Stimulated activated CD4-positive, alpha-beta T cell treated with anti-CD3 and anti-CD28 coated beads, Interleukin-1b, Interleukin-23, amount 100 ng/mL, for 4 hours (primary cell): ENCODE measurements at places on chromosomes 5 and 9.

- DNase-seq, result no peak
These were observed 81.4 kb downstream of the TTC39B start for GRCh38 chr9:15225564-15226126.

- no peak for DNase-seq
These were observed 388.9 kb downstream of the NR2F1-AS1 start for GRCh38 chr5:93192087-93192486.

DNA sequence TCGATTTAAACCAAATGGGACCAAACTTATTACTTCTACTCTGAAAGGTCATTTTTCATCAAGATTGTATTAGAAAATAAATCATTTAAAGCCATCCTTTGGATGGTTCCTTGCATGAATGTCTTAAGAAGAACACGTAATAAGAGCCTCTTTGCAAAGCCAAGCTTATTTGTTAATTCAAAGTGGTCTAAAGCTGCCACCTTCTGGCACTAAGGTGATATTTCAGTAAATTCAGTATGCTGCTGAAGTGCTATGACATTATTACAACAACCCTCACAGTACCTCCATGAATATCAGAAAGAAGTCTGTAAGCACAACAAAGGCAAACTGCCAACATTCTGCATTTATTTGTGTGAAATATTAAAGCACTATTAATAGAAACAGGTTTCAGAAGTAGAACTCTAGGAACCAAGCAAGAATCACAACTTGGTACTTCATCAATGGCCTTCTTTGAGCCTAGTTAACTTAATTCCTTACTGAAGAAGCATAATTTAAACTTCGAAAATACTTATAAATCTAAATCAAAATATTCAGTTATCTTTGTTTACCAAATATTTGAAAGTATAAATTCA, 53.1 kb upstream of the TYRP1 start:
- DNase-seq, result no peak

GRCh38 chr9:114895521-114895991, 34.8 kb downstream of the TNFSF8 start:
- DNase-seq, result no peak

GRCh38 chr5:73282923-73283322, 109.9 kb downstream of the TMEM174 start:
- no peak for DNase-seq

DNA sequence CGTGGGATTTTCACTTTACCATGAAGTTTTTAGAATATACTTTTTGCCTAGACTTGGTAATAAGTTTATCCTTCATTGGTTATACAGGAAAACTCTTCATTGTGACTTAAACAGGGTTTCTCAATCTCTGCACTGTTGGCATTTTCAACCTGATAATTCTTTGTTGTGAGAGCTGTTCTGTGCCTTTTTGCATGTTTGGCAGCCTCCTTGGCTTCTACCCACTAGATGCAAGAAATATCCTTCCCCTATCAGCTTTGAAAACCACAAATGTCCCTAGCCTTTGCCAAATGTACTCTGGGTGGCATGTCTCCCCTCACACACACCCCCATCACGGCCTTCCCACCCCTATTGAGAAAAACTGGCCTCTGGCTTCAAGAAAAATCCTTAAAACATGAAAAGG, 180.9 kb downstream of the ESM1 start:
- DNase-seq, result no peak

DNA sequence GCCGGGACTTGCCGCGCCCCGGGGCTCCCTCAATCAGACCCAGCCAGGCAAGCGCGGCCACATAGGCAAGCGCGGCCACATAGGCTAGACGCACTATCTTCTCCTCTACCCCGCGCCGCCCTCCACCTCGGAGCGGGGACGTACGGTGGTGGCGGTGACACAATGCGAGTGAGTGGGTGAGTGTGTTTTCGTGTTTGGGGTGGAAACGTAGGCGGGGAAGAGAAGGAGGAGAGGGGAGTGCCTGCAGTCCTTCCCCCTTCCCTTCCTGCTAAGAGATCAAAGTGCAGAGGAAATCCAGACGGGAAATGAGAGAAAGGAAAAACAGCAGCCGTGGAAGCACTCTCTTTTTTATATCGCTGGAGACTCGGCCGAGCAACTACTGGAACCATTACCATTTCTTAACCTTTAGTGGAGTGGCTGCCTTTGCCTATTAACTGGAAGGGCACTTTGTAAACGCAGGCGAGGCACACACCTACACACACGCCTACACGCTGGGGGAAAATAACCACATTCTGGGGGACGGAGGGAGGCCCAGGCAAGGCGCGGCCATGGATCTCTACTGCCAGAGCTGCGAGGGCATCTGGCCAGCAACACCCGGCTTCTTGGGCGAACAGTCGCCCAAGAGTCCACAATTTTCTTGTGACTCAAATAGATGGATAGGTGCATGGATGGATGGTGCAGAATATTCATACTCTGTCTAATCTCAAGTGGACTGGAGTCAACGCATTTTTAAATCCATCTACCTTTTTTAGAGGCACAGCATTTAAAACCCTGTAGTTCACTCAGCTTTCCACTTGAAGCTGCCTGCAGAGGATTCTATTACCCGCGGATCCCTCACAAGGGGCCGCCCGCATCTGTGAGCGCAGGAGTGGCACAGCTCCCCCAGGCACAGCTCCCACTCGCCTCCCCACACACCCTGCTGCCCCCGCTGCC, 2.1 kb downstream of the EDIL3 start:
- DNase-seq, result no peak

- no peak for DNase-seq
These were observed 38.4 kb downstream of the ZSWIM6 start for GRCh38 chr5:61370506-61370905.

DNA sequence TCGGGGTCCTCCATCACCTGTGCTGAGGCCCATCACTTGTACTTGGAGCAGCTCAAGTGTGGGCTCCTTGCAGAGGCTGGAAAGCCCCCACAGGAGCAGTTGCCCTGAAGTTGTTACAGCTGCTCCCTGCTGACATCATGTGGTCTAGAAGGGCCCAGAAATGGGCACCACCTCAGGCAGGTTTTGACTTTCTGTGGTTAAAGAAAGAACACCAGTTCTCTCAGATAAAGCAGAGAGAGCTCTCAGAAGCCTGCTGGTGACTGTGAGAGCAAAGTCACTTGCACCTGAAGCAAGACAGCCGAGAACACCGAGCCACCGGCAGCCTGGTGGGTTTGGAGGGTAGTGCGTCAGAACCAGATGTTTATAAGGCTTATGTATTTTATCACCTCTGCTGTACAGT, 70.4 kb downstream of the MVB12B start:
- no peak for DNase-seq

DNA sequence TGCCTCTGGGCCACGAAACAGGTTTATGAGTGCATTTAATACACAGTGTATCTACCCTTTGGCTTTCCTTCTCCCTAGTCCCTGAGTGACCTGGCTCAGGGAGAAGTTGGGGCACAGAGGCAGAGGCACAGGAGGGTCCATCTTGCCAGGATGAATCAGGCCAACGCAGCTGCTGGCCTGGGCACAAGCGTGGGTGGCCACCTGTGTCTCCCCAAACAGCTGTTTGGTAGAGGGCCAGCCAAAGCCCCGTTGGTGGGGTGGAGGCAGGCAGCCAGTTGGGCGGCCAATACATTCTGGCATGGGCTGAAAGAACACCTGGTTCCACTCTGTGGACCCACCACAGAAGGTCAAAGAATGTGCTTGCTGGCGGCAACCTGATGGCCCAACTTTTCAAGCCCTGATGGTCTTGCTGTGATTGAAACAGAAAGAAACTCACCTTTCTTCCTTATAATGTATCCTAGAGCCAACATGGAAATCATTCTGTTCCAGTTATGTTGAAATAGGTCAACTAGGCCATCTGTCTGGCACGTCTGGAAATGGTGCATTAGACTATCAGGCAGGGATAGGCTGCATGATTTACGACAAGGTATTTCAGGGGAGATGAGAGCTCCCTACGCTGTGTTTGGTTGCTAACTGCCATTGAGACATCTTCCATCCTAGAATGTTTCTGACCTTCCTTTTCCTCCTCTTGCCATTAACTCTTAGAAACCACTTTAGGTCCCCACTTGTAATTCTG, 337.4 kb downstream of the ADAMTS6 start:
- no peak for DNase-seq

DNA sequence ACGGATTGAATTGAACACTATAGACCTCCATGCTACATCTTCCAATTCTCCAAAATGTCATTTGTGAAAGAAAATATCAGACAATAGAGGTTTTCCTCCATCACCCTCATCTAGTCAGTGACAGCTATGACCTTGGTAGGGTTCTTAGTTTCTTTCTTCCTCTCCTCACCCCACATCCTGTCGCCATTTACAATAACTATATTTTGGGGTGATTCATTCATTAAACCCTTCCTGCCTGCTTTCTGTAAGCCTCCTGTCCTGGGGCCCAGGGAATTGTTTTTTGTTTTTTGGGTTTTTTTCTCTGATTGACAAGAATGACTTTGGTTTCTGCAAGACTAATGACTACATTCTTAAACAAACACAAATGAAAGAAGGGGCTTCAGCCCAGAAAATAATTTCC, 82.6 kb downstream of the PRELID2 start:
- DNase-seq, result no peak

- DNase-seq, result no peak
These were observed 338.2 kb upstream of the TLE4 start for GRCh38 chr9:79233542-79233941.

DNA sequence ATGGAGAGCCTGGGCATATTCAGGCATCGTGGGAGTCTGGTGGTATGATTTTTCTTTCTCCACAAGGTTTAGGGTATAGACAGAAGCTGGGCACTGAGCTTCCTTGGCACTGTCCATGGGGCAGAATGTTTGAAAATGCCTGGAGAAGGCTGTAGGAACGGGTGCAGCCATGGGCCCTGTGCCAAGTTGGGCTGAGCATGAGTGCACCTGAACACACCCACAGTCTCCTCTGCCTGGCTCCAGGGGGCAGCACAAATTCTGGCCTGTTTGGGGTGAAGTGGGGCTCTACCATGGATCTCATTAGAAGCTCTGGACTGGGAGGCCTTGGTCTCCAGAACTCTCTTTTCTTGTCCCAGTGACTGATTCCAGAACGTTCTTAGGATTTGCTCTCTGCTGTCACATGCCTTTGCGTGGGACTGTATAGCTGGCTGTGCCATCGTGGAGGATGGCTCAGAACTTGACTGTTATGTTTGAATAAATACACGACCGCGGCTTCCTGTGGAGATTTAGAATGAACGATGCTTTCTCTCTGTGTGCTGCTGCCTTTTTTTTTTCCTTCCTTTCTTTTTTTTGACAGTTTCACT, 229.8 kb downstream of the FANCC start:
- no peak for DNase-seq

DNA sequence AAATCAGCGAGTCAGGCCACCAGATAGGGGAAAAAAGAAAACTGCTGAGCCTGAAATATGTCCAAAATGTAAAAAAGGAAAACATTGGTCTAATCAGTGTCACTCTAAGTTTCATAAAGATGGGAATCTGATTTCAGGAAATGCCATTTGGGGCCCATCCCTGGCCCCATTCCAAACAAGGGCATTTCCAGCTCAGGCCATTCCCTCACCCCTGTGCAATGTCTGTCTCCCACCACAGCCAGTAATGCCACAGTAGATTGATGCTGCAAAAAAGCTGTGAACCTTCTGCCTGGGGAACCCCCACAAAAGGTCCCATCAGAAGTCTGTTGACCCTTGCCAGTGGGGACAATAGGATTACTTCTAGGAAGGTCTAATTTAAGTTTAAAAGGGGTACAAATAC, 199.6 kb downstream of the YTHDC2 start:
- no peak for DNase-seq

GRCh38 chr5:56610093-56610698, 205.2 kb upstream of the MAP3K1 start:
- no peak for DNase-seq

- DNase-seq, result no peak
These were observed 300.6 kb downstream of the TMEM38B start for GRCh38 chr9:105994970-105995369.

DNA sequence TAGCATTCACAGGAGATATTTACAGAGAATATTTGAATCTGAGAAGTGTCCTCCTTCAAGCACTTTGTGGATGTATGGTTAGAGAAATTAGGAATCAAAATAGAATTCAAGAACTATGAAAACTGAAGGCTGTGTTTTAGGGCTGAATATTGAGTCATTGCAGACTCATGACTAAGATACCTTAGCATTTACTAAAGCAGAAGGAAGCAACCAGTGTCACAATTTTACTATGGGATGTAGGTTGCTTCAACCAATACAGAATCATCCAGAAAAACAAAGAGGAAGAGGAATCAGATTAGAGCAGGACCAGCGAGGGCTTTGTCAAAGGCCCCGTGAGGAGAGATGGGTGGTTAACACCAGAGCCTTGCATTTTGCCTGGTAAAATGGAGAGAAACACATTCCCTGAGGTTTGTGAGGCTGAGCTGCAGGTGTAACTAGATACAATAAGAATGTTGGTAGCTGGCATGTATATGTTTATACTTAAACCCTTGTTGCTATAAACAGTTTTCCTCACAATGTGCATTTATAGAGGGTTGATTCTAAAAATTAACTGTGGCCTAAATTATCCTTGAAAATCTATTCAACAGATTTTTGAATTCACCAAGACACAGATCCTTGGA, 518.1 kb downstream of the AGTPBP1 start:
- no peak for DNase-seq
